ENCODE measurements at places on chromosomes 13 and 19.
A peak's percentile ranks its signal among the peaks of the same experiment; 100 is the strongest.

DNA sequence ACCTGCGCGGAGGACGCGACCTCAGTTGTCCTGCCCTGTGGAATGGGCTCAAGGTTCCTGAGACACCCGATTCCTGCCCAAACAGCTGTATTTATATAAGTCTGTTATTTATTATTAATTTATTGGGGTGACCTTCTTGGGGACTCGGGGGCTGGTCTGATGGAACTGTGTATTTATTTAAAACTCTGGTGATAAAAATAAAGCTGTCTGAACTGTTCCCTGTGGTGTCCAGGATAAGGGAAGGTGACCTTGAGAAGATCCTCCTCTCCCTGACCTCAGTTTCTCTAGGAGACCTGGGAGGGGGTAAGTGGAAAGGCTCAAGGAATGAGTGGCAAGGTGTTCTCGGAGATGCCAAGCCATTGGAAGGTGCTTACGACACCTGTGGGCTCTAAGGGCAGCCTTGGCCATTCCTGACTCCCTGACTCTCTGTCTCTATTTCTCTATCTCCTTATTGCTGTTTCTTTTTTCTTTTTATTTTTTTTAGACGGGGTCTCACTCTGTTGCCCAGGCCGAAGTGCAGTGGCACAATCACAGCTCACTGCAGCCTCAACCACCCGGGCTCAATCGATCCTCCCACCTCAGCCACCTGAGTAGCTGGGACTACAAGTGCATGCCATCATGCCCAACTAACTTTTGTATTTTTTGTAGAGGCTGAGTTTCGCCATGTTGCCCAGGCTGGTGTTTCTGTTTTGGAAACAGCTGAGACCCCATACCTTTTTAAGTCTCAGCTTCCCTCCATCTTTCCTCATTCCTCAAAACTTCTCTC lies 3.2 kb downstream of the GDF15 start:
- DNase-seq, result no peak

- no peak for DNase-seq
These were observed at the start of gene TNNI3 for GRCh38 chr19:55157064-55157908. Gene TNNI3 (minus strand): TSS chr19:55157732. CDS start chr19:55157589, 143 bp downstream.

DNA sequence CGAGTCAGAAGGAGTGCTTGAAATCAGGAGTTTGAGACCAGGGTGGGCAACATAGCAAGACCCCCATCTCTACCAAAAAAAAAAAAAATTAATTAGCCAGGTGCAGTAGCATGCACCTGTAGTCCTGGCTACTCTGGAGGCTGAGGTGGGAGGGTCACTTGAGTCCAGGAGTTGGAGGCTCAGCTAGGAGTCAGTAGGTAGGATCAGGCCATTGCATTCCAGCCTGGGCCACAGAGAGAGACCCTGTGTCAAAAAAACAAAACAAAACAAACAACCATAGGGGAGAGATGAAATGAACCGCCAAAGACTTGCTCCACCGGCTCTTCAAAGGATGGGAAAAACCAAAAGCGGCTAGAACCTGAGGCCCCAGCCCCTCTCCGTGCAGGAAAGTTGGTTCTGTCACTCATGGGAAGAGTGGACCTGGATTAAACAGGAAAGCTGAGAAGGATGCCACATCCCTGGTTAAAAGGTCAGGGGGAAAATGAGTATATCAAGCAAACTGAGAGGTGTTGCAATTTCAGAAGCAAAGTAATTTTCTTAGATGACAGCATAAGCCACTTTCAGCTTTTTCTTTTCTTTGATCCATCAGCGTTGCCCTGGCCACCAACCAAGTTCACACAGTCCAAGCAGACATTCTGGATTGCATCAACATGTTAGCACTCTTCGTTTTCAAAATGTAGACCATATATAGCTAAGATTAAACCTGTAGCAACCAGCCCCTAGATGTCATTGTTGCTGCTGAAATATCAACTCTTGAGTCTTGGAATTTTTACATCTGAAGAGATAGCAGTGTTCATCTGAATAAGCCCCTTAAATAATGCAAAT lies 8.9 kb upstream of the ZNF507 start:
- DNase-seq, result no peak

DNA sequence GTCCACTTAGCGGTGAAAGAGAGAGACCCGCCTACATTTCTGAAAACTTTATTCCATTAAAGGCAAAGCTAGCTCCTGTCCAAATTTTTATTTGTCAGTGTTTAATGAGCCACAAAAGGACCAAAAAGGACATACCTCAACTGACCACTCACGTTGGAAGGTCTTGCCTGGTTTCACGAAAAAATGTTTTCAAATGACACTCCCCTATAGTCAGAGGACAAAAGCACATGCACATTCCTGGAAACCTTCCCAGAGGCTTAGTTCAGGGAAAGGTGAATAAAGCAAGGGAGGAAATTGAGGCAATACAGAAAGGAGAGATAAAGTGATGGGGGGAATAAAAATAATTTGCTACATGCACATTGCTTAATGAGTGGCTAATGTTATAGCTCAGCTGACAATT lies 55.6 kb downstream of the DOCK9 start:
- DNase-seq, result no peak

GRCh38 chr19:41886761-41887710 lies 4.1 kb downstream of the ARHGEF1 start:
- no peak for DNase-seq

DNA sequence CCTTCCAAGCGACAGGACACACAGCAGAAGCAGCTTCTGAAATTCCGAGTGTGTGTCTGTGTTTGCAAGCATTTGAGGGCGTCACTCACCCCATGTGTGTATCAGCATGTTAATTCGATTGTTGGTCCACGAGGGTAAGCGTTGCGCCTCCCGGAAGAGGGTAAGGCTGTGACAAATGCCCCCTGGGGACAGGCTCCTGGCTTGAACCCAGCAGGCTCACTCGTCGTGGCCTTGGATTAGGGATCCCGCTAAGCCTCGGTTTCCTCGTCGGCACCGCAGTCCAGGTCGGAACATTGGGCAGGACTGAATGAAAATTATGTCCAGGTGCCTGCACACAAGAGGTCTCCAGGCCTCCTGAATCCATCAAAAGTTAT lies 606 bp upstream of the STXBP2 start:
- DNase-seq, result no peak

GRCh38 chr13:42880056-42880605 lies 98.7 kb downstream of the FAM216B start:
- no peak for DNase-seq

DNA sequence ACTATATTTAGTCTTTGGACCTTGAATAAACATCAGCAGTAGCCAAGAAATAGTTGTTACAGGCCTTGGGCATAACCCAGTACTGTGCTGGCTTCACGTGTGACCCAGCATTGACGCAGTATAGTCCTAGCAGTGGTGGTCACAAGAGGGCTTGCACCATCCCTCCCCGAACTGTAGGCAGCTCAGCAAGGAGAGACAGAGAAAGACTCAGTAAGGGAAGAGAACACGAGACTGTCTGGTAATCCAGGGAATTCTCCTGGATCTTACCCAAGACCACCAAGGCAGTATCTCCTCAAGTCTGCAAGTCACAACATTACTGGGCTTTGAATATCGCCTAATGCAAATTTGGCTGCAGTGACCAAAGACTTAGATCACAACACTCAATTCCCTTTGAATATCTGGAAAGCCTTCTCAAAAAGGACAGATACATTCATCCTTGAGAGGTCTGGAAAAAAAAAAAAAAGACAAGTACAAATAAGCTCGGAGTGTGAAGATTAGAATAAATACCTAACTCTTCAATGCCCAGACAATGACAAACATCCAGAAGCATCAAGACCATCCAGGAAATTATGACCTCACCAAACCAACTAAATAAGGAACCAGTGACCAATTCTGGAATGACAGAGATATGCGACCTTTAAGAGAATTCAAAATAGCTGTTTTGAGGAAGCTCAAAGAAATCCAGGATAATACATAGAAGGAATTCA lies 39.7 kb downstream of the CAB39L start:
- no peak for DNase-seq

DNA sequence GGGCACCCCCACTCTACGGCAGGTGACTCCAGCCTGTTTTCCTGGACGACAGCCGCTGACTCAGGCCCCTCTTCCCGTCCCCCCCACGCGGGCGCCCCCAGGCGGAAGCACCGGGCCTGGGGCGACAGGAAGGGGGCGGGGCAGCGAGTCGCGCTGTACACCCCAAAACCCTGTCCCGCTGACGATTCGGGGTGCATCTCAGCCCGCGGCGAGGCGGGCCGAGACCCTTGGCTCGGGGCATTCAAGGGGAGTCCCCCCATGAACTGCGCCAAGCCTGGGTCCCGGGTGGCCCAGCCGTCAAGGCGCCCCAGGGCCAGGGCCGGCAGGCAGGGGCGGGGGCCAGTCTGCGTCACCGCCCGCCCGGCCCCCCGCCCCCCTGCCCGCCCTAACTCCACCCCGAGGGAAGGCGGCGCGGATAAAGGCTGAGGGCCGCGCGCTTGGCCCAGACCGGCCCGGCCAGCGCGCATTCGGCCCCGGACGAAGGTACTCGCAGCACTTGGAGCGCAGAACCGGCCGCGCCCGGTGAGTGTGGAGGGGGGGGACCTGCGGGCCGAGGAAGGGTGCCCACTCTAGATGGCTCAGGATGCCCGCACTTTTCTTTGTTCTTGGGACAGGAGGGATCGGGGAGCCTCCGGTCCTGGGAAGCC lies at the start of gene MIDN:
Gene MIDN, plus strand, starts transcription at position 445 of the 647 bp plus-strand sequence. CDS start 1,714 bp downstream, outside the sequence.
- DNase-seq, result no peak

GRCh38 chr13:36601186-36601585 lies 72.6 kb upstream of the SERTM1 start:
- no peak for DNase-seq

- DNase-seq, result no peak
These were observed 428.6 kb downstream of the SLITRK1 start for GRCh38 chr13:83453723-83454122.

- DNase-seq, result no peak
These were observed 4.2 kb downstream of the TMEM259 start for GRCh38 chr19:1016647-1017114.

DNA sequence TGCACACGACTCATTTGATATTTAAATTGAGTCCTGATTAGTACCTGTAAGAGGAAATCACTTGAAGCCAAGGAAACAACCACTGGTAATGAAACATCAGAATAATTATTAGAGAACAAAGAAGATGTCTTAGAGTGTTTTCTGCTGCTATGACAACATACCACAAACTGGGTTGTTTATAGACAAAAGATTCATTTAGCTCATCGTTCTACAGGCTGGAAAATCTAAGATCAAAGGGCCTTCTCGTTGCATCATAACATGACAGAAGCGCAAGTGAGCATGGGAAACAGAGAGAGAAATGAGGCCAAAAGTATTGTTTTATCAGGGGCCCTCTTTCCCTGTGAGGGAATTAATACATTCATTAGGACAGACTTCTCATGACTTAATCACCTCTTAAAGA lies 1024.0 kb upstream of the PCDH9 start:
- DNase-seq, result no peak

- no peak for DNase-seq
These were observed 114.9 kb upstream of the WASF3 start for GRCh38 chr13:26442541-26442940.

DNA sequence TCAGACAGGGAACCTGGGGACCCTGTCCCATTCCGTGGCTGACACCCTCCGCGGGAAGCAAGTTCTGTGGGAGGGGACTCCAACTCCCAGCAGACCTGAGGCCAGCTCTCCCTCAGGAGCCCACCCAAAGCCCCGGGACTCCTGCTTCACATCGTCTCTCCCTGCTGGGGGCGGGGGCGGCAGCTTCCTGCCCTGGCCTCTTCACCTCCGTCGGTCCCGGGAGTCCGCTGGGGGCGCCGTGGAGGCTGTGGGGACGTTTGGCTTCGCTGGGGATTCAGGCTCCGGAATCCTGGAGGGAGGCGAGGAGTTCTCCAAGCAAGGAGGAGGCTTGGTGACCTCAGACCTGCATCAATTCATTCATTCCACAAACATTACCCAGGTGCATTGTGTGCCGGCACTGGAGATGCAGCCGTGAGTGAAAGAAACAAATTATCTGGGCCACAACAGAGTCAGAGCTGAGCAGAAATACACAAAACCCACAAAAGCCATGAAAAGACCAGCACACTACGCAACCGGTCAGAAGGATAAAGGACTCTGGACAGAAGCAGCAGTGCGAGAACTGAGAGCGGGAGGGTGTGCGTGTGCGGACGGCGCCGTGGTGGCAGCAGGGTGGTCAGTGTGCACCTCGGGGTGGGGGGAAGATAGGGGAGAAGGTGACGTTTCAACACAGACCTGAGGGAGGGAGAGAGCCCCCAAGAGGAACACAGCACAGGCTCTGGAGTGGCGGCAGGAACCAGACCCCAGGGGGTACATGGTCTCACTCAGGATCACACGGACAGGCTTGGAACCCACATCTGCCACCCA lies 19.0 kb downstream of the EPS8L1 start:
- no peak for DNase-seq

GRCh38 chr13:75960538-75960994 lies 324.4 kb downstream of the LMO7 start:
- no peak for DNase-seq

DNA sequence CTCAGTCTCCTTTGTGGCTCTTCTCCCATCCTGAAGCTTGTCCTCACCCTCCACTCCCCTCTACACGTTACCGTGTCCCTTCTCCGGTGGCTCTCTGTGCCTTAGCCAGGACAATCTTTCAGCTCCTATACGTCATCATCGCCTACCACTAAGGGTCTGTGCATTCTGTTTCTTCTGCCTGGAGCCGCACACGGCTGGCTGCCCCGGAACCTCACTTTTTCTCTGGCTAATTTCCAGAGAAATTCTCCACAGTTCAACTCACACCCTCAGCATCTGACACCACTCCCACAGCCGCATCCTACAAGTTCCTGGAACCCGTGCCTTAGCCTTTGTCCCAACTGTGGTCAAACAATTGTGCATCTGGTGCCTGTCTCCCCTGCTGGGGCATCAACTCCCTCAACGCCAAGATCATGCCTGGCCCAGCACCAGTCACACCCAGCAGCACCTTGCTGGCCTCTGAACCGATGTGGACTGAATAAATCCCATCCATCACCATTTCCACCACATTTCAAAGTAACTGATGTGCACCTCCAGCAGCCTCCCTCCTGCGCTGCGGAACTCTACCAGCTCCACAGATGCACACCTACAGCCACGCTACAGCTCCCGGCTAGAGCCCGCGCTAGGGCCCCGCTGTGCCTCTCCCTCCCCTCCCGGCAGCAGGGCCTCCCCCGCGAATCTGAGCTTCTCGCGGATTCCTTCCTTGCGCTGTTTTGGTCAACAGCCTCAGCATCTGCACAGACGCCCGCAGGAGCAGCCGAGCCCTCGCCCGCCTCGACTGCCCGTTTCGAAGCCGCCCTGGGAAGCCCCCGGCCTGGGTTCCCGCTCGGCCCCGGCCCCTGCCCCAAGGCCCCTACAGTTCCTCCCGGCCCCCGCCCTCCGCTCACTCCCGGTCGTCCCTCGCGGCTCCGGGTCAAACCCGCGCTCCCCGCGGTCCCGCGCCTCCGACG lies 689 bp downstream of the DCUN1D2 start:
- peak; percentile 15 for DNase-seq

DNA sequence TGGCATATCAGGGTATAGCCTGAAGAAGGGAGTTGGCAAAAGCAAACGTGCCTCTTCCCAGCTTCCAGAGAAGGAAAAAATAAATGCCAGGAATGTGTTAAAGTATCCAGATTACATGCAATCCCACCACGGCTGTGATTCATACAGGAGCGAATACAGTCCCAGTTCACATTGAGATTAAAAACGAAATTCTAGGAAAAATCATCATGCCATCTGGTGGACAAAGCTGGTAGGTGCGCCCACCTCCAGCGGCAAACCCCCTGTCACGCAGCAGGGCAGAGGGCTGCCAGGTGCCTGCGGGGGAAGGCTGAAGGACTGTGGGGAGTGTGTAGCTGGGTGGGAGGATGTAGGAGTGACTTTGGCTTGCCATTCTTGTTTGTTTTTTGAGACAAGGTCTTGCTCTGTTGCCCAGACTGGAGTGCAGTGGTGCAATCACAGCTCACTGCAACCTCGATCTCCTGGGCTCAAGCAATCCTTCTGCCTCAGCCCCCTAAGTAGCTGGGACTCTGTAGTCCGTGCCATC lies 6.4 kb upstream of the DMWD start:
- peak; percentile 43 for DNase-seq

GRCh38 chr13:78383071-78383484 lies 220.3 kb downstream of the POU4F1 start:
- no peak for DNase-seq
